ENCODE measurements at places on chromosomes 7 and 10.

GRCh38 chr10:110651044-110651958, 7.2 kb downstream of the RBM20 start:
- ATAC-seq = peak; percentile 63

- no peak for ATAC-seq
Observed at GRCh38 chr7:148850564-148850963, 33.5 kb downstream of the EZH2 start.

DNA sequence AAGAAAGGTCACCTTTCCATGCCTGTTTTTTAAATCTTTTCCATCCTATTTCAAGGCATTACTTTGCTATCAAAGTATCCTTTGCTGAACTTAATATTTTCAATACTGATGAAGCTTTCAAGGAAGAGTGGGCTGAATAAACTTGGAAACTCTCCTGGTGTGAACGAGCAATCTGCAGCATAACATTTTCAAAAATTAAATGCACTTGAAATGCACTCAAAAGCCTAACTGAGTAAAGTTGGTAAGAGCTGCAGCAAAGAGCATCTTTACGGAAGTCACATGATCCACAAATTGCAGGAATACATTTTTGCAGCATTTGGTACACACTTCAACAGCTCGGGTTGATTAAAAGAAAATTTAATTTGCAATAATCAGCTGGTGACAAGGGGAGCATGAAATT, 367.3 kb downstream of the PHTF2 start:
- no peak for ATAC-seq

DNA sequence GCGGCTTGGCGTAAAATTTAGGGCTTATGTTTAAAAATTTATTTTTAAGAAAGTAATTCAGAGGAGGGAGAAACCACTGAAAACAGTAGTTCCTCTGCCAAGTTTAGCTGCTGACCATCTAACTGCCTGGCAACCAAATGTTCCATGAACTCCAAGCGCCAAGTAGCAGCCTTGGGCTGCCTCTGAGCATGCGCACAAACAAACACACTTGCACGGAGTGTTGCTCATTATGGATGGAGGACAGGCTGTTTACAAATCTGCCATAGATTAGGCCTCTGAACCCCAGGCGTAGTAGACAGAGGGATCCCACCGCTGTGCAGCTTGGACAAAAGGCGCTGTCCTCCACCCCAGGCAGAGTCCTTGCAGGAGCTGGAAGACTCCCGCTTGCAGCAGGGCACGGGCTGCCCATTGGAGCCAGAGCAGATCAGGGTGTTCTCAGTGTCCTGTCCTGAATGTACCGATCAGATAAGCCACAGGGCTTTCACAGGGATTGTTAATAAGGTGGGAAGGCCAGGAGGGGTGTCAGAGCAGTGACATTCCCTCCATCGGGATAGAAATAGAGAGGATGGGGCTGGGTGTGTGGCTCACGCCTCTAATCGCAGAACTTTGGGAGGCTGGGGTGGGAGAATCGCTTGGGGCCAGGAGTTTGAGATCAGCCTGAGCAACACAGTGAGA, 47.7 kb upstream of the LYZL1 start:
- ATAC-seq = no peak

- ATAC-seq = peak; percentile 59
Observed at GRCh38 chr10:129892548-129893052, 71.5 kb downstream of the EBF3 start.

DNA sequence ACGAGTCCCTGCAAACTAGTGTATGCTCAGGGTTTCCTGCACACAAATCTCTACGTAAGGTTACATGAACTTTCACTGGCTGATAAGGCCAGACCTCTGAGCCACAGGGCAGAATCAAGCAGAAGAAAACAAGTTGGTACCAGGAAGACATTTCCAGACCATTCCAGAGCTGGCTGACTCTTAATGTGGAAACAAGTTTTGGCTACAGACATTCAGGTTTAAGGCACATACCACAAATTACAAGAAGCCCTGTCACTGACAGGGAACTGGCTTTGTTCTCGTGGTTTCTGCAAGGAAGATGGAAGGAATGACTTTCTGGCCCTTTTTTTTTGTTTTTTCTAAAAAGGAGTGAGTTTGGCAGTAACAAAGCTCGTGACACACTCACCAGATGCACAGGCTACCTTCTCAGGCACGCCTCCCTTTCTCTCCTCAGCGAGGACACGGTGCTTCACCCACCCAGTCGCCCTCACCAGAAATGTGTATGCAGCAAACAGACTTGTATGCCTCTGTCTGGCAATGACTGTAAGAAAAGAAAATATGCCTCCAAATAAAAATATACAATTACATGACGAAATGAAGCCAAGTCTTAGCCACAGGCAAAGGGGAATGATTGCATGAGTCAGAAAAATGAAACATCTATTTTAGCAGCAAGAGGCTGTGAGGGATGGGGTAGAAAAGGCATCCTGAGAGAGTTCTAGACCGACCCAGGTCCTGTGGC, 22.6 kb downstream of the PLAC9 start:
- peak; percentile 29 for ATAC-seq

- ATAC-seq = no peak
Observed at GRCh38 chr10:93754761-93755160, 3.0 kb upstream of the LGI1 start.

DNA sequence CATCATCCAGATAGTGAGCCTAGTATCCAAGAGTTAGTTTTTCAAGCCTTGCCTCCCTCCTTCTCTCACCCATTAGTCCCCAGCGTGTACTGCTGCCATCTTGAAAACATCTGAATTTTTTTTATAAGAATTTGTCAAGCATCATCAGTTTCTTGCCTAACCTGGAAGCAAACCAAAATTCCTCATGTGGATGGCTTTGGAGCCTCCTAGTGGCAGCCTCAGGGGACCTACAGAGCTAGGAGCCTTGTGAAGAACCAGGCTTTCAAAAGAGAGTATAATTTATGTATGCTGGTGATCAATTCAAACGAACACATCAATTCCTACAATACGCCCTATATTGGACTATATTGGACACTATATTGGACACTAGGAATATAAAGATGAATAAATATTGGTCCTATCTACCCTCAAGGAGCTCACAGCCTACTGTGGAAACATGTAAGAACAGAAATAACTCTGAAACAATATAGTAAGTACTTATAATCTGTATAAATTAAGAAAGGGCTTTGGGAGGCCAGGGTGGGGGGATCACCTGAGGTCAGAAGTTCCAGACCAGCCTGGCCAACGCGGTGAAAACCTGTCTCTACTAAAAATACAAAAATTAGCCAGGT, 63.4 kb downstream of the HPSE2 start:
- ATAC-seq = peak; percentile 87

- ATAC-seq = no peak
Observed at GRCh38 chr10:73824146-73824725, 12.8 kb upstream of the NDST2 start.

DNA sequence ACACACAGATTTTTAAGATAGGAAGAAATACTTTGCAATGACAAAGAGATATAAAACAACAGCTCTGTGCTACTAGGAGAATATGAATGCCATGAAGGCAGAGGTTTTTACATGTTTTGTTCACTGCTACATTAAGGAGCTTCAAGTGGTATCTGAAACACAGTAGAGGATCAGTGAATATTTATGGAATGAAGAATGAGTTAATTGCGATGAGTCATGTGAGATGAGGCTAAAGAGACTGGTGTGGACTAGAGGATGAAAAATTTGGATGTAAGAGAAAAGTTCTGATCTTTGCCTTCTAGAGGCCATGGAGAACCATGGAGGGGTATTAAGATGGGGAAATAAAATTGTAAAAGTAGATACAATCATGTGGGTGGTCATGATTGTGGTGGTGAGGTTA, 434.2 kb downstream of the PHTF2 start:
- no peak for ATAC-seq

Data from motor neuron (in vitro differentiated cells).